ENCODE measurements at places on chromosomes 11 and 22.

DNA sequence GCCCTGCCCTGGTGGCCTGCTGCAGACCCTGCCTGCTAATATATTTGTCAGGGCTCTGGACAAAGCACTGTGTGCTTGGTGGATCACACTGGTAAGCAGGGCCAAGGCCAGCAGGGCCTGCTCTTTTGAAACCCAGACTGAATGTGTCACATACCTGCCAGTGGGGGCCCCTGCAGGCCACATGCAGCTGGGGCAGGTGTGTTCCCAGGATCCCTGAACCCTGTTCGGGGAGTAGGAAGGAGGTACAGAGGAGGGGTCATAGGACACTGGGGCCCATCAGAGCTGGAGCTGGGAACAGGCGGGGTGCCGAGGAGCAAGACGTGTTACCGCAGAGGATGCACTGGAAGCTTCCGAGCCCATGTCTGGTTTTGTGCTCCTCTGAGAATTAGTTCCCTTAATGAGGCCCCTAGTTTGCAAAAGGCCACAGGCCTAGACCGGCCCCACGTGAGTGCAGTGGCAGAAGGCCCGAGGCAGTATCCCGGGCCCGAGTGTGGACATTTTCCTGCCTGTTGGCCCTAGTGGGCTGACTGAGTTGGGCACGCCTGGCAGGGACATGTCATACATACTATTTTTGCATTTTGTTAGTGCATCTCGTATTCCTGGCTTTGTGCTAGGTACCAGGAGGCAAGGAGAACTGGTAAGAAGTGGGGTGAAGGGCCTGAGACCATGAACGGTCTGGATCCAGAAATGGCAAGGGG lies 11.2 kb upstream of the ACR start:
- no peak for DNase-seq

- peak; percentile 3 for DNase-seq
Observed at GRCh38 chr22:49320714-49321476, 506.8 kb downstream of the BRD1 start.

DNA sequence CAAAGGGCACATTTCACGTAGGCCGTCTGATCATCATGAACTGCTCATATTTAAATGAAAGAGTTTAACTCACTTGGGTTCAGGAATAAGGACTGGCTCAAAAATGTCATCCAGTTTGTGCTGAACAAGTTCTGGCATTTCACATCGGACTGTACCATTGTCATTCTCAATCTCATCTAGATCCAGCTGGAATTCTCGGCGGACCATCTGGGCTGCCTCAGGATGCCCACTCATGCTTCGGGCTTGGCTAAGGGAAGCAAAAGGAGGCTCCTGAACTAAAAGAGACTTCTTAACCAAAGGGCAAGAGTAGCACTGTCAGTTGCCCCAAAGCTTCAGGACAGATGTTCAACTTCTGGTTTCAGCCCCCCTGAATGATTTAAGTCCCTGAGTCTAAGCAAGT lies 40.2 kb downstream of the F2 start:
- no peak for DNase-seq

DNA sequence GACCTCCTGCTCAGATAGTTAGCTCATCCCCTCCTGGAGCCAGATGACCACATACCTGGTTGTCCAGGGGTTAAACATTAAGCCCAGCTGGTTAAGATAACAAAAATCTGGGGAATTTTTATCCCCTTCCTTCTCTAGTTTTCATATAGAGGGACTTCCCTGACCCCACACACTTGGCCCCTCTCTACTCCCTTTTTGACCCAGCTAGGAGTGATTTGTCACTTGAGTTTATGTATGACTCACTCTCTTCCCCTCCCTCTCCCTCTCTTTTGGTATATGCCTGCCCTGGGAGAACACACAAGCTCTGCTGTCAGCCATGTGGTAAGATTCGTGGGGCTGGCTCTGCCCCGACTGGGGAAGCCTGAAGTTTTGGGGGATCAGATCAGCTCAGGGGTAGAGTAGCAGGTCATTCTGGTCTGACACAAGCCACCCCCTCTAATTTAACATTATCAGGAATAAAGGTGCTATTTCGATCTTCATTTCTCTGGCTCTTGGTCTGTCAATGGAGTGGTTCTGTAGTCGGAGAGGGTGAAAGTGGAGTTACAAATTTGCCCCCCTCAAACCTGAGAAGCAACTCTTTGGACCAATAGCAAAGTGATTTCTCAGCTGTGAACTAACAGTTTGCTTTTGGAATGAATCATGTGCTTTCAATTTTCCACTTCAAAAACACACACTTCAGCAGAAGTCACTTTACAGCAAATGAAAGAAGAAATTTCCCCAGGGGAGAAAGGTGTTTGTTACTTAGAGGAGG lies 415.3 kb upstream of the CADM1 start:
- DNase-seq = no peak

DNA sequence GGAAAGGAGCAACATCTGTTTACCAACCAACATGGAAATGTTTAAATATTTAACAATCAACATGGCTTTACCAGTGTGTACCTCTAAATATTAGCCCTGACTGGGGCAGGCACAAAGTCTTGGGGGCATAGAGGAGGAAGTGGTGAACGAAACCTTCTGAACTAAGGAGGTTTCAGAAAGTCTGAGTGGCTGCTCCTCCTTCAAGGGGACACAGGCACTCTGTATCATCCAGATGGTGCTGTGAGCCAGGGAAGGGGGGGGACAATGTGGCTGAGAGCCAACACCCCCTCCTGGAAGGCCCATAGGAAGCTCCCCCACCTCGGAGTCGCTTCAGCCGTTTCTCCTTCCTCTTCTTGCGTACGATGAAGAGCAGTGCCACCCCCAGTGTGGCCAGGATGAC lies 107.7 kb downstream of the CEP164 start:
- DNase-seq = no peak

DNA sequence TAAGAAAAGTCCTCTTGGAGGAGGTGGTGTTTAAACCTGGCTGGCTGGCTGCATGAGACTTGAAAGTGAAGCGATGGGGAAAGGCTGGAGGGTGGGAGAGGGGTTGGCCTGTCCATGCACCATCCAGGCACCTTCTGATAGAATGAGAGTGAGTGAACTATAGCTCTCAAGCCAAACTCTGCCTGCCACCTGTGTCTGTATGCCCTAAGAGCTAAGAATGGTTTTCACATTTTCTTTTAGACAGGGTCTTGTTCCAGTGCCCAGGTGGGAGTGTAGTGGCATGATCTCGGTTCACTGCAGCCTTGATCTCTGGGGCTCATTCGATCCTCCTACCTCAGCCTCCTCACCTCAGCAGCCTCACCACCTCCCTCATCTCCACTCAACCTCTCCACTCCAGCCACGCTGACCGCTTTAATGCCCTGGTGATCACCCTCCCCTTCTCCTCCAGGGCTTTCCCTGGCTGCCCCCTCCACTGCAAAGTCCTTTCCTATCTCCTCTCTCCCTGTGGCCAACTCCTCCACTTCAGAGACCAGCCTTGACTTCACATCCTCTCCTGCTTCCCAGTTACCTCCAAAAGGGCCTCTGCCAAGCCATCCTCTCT lies 38.3 kb upstream of the DKK3 start:
- no peak for DNase-seq

DNA sequence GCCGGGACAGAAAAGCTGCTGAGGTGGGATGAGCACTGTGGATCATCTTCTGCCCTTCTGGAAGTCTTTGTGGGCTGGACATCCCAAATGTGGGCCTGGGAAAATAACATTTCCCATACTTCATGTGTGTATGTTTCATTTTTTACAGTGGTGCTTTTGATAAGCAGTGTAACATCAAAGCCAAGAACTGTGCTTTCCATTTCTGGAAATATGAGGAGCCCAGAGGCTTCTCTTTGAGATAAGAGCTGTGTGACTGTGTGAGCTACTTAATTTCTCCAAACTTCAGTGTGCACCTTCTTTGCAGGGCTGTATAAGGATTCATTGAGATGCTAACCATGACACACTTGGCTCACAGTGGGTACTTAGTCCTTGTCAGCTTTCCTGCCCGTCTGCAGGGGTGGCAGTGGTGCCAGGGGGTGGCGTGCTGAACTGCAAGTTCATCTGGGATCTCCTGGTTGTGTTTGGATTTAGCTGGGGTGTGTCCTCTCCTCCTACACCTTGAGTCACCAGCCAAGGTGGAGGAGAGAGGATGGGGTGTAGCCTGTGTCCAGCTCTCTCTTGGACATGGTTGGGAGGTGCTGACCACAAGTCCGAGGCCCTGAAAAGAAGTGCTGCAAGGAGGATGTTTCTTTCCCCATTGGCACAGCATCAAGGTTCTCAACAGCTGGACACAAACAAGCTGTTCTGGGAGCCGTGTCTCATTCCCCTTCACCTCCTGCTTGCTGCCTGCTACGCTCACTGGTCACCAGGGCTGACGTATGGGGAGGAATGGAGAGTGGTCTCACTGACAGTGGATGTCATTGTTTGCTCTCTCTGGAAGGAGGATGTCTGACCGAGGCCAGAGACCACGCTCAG lies 139.4 kb downstream of the TEAD1 start:
- peak; percentile 54 for DNase-seq

GRCh38 chr11:121112498-121113455 lies 11.7 kb downstream of the TECTA start:
- DNase-seq = peak; percentile 62

GRCh38 chr22:29510542-29510941 lies 30.5 kb downstream of the NEFH start:
- no peak for DNase-seq

- DNase-seq = no peak
Observed at GRCh38 chr11:124090996-124091395, 24.3 kb upstream of the VWA5A start.

DNA sequence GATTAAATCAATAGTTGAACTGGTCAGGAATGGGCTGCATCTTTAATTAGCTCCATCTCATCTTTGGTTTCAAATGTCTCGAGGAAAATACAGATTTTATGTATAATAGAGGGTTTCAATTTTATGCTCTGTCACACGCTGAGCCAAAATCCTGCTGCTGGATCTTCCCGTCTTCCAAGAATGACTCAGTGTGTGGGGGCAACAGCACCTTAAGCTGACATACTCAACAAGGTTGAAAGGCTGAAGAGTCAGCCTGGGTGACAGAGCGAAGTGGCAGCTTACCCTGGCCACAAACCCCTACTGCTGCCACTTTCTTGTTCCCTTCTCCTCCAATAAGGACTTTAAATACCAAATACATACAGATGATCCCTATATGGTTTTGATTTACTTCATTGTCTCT lies 9.0 kb upstream of the PCF11 start:
- no peak for DNase-seq

- no peak for DNase-seq
Observed at GRCh38 chr11:2843551-2843950, 42.0 kb downstream of the CDKN1C start.

DNA sequence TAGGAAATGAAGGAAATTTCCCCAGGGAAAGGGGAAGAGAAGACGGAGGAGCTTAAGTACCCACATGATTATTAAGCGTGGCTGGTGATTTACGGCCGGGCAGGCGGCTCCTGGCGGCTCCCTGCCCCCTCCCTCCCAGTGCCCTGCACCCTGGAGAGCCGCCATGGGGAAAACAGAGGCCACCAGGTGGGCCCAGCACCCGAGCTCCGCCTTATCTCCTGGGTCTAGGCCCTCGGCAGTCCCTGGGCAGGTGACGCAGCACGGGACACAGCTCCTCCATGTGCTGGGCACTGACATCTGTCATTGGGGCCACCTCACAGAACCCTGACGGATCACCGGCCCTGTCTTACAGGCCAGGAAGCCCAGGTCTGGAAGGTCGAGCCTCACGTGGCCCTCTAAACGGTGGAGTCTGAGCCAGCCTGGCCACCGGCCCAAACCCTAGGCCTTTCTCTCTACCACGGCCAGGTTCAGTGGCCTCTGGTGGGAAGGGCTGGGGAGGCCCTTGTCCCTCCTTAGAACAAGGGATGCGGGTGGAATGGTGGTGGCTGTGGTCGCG lies 60.2 kb upstream of the PPARA start:
- no peak for DNase-seq

DNA sequence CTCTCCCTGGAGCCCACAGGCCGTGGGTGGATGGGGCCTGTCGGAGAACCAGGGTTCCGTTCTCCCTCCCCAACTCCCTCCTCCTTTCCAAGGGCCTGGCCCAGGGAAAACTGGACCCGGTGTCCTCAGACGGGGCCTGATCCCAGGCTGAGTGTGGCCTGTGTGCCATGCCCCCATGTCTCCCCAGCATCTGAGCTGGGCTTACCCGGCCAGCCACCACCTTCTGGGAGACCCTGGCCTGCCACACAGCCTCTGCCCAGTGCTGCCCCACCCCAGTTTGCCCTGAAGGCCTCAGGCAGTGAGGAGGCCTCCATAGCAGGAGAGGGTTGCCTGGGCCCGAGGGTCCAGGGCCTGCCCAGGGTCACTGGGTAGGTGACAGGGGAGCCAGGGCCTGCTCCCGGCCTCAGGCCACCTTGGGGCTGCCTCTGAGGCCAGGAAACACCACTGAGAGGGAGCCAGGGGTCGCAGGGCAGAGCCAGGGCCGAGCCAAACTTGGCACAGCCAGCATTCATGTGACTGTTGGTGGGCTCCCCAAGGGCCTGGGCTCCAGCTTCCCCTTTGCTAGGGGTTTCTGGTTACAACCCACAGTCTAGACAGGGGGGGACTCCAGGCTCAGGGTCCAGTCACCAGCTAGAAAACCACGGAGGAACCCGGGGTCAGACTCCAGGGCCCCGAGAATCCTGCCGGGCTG lies 590 bp upstream of the IFITM10 start:
- DNase-seq = no peak

DNA sequence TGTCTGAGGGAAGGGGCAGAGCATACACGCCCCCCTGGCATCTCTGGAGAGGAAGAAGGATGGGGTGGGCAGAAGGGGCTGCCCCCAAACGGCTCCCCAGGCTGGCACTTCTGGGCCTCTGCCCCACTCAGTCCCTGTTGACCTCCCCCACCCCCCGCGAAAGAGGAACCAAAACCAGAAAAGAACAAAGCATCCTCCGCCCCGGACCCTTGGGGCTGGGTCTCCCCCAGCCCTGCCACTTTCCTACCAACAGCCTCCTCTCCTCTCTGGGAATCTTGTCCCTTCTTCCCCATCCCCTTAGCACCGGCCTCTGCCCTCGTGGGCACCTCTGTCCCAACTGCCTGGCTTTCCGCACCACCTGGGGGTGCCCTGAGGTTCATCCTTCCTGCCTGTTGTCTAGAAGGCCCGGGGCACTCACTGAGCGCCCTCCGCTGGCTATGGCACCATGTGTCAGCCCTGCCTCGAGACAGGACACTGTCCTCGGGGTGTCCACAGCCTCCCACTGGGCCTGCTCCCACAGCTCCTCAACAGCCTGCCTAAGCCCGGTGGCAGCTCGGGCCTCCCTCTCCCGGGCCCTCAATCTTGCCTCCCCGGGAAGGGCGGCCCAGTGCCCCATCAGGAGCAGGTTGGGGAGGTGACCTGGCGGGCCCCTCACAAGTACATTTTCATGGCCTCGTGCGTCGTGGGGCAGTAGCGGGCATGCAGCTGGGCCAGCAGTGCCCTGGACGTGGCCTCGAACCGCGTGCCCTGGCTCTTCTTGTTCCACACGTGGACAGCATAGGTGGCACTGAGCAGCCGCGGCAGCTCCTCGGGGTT lies 28.2 kb downstream of the A4GALT start:
- no peak for DNase-seq

DNA sequence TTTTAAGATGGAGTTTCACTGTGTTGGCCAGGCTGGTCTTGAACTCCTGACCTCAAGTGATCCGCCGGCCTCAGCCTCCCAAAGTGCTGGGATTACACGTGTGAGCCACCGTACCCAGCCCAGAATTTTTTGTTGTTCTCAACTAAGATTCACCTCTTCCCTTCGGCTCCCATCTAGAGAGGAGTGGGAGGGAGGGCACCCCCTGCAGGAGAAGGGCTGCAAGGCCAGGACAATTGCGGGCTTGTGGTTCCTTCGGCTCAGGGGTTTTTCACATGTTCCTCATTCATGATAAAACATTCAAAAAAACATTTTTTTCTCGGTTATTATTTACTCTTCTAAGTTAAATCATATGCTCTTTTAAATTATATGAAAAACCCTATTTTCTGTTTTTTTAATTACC lies 201.1 kb upstream of the LRRC4C start:
- DNase-seq = no peak
